ENCODE measurements at places on chromosomes 5 and 9. TPM values are rescaled to one million over a fixed set of nuclear protein-coding genes. Genes with fewer than 3 reads are reported as not detected.
A peak's percentile ranks its signal among the peaks of the same experiment; 100 is the strongest.

GRCh38 chr5:67660149-67660548 is 463.6 kb upstream of the CD180 start:
- no peak for DNase-seq

- no peak for DNase-seq
These were observed 10.7 kb upstream of the TOR4A start for GRCh38 chr9:137266585-137267453.

Gene PLPP7
- total RNA-seq = 0.56 TPM

DNA sequence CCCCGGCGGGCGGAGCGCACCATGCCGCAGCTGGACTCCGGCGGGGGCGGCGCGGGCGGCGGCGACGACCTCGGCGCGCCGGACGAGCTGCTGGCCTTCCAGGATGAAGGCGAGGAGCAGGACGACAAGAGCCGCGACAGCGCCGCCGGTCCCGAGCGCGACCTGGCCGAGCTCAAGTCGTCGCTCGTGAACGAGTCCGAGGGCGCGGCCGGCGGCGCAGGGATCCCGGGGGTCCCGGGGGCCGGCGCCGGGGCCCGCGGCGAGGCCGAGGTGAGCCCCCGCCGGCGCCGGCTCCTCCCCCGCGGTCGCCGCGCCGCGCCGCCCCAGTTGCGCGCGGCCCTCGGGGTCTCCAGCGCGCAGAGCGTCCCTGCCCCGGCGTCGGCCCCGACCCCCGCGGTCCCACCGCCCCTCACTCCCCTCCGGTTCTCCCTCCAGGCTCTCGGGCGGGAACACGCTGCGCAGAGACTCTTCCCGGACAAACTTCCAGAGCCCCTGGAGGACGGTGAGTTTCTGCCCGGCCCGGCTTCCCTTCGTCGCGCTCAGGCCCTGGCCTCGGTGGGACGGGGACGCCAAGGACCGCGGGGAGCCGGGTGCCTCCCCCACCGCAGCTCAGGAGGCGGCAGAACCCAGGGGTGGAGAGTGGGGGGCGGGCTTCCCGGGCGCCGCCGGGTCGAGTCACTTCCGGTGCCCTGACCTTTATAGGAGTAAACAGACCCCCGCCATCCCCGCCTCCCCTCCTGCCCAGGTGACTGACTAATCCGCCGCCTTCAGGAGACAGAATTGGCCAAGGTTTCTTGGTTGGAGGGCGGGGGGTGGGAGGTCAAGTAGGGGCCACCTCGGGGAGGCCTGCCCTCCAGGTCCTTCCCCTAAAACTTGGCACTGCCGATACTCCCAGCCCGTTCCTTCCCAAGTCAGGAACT is 665 bp downstream of the TCF7 start:
- no peak for DNase-seq

GRCh38 chr5:55570570-55570969 is 35.8 kb upstream of the PLPP1 start:
- DNase-seq = no peak

Gene ARL14EPL
- 0.17 TPM for total RNA-seq

- no peak for DNase-seq
These were observed 159.3 kb downstream of the CHSY3 start for GRCh38 chr5:130063603-130064002.

- DNase-seq = no peak
These were observed 183.3 kb upstream of the DMAC1 start for GRCh38 chr9:7982907-7983306.

- DNase-seq = no peak
These were observed 182.1 kb downstream of the FBN2 start for GRCh38 chr5:128355961-128356360.

DNA sequence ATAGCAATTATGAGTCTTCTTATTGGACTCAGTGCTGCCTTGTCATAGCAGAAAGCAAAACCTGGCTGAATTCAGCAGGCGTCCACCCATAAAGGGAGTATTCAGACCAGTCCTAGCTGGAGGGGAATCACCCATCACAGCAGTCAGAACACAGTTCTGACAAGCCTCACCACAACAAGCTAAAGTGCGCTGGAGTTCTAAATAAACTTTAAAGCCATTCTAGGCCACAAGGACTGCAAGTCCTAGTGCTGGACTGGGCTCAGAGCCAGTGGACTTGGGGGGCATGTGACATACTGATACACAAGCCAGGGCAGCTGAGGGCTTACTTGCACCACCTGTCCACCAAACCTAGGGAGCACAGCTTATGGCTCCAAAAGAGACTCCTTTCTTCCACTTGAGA is 115.3 kb upstream of the PCSK5 start:
- no peak for DNase-seq

Gene FOXD4L5
- total RNA-seq = not detected

GRCh38 chr5:164909673-164910072 is 1404.3 kb downstream of the MAT2B start:
- DNase-seq = no peak

Gene CDH10
- total RNA-seq = 0.06 TPM

DNA sequence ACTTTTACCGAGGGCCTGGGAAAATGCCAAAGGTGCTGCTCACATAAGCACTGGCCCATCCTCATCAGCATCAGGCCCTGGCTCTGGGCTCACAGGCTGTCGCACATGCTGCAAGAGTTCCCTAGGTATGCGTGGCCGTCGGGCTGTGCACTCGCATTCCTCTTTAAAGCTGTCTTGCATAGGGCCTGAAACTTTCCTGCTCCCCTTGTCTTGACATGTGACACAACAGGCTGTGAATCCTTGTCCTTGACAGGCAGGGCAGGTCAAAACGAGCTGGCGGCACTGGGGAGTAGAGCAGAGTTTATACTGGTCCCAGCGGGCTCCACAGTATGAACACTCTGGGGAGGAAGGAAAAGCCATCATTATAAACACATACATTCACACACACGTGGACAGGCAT is 30.7 kb downstream of the TSTD2 start:
- DNase-seq = no peak

Gene TAF11L10
- total RNA-seq = not detected

DNA sequence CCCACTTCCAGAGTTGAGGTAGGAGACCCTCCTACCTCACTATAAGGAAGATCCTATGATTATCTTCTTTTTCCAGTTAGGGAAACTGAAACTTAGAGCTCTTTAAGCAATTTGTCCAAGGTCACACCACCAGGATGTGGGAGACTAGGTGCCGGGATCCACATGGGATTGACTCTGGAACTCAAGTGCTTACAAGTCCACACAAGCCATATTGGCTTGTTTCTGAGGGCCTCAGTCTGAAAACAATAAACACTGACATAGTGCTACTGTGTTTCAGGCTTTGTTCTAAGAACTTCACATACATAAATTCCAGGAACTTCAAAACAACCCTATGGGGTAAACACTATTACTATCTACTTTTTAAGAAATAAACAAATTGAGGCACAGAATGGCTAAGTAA is 481.3 kb downstream of the ZSWIM6 start:
- DNase-seq = no peak

- DNase-seq = no peak
These were observed 5.2 kb downstream of the VAV2 start for GRCh38 chr9:133986774-133987445.

GRCh38 chr5:116702776-116703175 is 128.2 kb upstream of the SEMA6A start:
- no peak for DNase-seq

Gene NIPBL
- total RNA-seq = 9.3 TPM

GRCh38 chr5:122500245-122501088 is 188.4 kb downstream of the SNCAIP start:
- peak; percentile 67 for DNase-seq

Gene SPOCK1
- 38.5 TPM for total RNA-seq

DNA sequence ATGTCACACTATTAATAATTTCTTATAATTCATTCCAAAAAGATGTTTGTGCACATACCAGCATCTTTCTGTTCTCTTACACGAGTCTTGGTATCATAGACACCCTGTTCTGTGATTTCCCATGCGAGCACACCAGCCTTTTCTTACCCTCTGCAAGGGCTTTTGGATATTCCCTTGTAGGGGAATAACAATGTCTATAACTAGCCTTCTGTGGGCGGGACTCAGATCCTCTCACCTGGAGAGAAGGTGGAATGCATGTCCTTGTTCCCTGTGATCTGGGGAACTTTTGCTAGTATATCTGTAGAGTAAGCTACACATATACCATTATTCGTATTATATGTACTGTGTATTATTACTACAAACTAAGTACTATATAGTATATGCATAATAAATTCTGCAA is 44.8 kb downstream of the EHMT1 start:
- DNase-seq = no peak

DNA sequence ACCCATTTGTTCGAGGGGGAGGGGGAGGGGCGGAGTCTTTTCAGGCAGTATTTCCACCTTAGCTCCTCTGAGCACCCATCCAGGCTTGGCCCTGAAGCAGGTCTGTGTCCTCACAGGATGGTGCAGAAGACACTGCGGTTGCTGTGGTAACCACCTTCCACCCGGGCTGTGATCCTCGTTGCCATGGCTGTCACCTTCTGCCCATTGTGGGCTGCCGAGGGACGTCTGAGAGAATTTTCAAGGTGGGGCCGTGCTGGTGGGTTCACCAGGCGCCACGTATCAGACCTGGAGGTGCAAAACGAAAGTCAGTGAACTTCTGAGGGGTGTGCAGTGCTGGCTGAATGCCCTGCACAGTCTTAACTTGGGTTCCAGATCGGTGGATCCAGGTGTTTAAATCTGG is 26.7 kb downstream of the POLR1E start:
- DNase-seq = no peak

Gene EXOSC2
- 65.0 TPM for total RNA-seq

GRCh38 chr9:124030969-124031451 is 19.4 kb downstream of the LHX2 start:
- no peak for DNase-seq

DNA sequence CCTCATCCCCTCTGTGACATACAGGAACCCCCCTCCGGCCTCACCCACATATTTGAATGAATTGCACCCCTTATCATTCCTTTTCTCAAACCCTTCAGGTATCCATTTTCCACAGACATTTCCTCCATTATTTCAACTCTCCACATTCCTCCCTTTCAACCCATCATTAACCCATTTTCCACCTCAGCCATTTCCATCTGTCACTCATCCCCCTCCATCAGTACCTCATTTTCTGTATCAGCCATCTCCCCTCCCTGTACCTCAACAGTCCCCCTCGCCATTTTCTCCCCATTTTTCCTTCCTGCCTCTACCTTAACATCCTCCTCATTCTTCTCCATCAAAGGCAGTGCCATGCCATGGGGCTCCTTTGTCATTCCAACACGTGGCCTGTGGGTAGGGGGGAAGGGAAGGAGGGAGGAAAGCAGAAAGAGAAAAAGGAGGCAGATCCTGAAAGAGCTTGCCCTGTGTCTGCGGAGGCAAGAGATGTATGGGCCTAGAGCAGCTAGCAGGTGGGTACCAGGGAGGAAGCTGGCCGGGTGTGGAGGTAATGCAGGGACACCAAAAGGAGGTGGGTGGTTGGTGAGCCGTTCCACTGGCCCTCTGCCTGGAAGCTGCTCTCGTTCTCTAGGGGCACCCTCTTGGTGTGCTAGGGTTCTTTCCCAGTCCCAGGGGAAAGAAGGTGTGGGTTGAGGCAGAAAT is 1.5 kb downstream of the DNAJB5 start:
- DNase-seq = no peak

DNA sequence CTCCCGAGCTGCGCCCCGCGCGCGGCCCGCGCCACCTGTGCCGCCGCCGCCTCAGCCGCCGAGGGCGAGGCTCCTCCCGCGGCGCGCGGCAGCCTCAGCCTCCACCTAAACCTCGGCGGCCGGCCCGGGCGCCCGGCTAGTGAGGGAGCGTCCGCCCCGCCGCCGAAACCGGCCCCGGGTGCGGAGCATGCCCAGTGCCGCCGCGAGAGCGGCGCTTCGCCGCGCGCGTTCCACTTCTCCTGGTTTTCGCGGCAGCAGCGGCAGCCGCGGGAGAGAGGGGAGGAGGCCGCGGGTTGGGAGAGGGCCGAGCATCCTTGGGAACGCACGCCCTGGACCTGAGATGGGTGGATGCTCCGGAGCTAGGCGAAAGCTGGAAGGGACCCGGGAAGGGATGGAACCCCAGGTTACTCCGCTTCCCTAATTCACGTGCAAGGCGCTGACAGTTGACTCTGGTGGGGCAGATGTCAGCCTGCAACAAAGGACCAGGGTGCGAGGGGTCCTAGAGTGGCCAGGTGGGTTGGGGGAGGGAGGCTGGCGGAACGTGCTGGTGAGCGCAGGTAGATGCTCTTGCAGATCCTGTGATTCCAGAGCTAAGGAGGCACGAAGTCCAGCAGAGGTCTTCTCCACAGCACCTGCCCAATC is at the start of gene CTNND2:
CTNND2 (minus strand) TSS at position 182 of the 642 bp plus-strand sequence. CDS start 593 bp downstream, outside the sequence.
- DNase-seq = no peak

Gene NREP
- 12.0 TPM for total RNA-seq

Gene PLAC8L1
- not detected for total RNA-seq

Gene ENC1
- total RNA-seq = 72.0 TPM

GRCh38 chr5:157252711-157253465 is 13.0 kb upstream of the CYFIP2 start:
- DNase-seq = peak; percentile 73

Gene SPAAR
- 0.23 TPM for total RNA-seq

- no peak for DNase-seq
These were observed 77.9 kb downstream of the CDH18 start for GRCh38 chr5:19910136-19910535.

Gene DMRT3
- total RNA-seq = not detected

Data from HT1080 (cell line).